ENCODE measurements at places on chromosomes 1 and 21.

GRCh38 chr1:71053146-71053545 lies 5.5 kb upstream of the PTGER3 start:
- no peak for DNase-seq

DNA sequence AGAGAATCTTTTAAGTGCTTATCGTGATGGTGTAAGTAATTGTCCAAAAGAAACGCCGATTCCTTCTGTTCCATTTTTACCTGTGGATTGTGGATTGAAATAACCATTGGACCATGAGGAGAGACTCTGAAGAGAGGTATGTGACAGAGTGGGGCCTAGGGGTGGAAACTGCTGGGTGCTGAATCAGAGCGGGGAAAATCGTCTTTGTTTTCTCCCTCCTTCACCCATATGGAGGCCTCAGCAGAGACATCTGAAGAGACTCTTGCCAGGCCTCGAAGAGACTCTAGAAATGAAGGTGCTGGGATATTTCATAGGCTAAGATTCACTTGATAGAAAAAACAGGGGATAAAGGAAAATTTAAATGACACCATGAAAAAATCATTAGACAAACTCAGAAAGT lies 1327.0 kb downstream of the BRINP3 start:
- DNase-seq, result no peak

GRCh38 chr1:174156437-174156836 lies 2.9 kb upstream of the RABGAP1L start:
- DNase-seq, result no peak

GRCh38 chr1:247078258-247079140 lies at the start of gene ZNF670:
Gene ZNF670 (minus strand): TSS chr1:247078811. CDS start chr1:247078596, 215 bp downstream.
- peak; percentile 93 for DNase-seq

- DNase-seq, result no peak
These were observed 1232.1 kb downstream of the MRPL39 start for GRCh38 chr21:24375201-24375600.
